ENCODE measurements at places on chromosomes 3 and 15.

- no peak for DNase-seq
Measured at GRCh38 chr15:97386940-97387339, 573.6 kb upstream of the ARRDC4 start.

DNA sequence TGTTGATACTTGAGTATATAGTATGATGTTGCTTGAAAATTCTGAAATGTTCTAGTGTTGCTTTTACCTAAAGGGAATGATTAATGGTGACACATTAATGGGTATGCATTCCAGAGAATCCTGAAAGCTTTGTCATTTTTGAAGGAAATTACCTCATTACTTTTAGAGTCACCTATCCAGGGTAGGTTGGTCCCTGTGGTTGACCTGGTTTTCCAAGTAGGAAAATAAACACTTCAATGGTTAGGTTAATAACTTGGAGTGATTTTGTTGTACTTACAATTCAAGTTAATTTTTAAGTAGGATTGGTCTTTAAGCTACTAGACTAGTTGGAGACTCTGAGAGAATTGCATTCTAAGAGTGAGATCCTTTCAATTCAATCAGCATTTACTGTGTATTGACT, 31.0 kb downstream of the MITF start:
- no peak for DNase-seq

- no peak for DNase-seq
Measured at GRCh38 chr15:62393196-62393595, 228.1 kb upstream of the C2CD4B start.

DNA sequence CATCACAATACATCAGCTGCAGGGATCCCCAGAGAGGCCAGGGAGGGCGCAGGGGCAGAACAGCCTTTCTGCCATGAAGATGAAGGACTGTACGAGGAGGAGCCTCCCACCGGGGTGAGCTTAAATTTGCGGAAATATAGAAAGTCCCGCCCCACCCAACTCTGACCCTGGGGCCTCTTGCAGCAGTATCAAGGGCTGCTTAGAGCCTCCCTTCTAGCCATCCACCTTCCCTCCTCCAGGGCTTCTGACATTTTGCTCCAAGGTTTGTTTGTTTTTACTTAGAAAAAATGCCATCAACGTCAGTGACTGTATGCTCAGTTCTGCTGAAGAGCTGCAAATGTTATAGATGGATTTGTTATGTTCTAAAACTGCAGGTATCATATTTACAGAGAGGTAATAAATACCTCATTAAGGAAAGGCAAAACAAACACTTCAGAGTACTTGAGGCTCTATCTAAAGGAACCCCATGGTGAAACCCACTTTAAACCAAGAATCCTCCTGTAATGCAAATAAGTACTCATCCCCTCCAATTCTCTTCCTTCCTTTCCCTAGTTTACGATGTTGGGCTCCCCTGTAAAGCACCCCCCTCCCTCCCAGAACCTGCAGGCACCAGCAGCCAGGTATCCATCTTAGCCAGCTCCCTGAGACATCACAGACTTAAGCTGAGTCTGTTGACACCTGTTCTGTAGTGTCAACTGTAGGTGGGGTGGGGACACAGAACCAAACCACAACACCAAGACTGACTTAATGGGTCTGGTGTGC, 30.5 kb downstream of the RFTN1 start:
- peak; percentile 93 for DNase-seq

DNA sequence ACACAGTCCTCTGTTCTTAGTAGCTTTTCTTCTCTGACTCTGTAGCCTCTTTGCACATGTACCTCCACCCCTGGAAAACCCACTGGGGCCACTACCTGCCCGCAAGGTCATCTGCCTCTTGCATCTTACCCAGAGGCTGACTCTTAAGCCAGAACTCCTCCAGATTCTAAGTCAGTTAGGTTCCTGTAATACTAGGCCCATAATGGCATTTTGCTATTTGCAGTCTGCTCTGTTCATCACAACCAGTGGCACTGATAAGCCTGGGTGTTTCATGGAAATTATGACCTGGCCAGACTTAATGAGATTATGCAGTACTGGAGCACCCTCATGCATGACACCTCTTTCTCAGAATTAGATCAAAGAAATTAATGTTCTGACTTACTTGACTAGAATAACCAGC, 31.7 kb upstream of the ATG7 start:
- DNase-seq = no peak

DNA sequence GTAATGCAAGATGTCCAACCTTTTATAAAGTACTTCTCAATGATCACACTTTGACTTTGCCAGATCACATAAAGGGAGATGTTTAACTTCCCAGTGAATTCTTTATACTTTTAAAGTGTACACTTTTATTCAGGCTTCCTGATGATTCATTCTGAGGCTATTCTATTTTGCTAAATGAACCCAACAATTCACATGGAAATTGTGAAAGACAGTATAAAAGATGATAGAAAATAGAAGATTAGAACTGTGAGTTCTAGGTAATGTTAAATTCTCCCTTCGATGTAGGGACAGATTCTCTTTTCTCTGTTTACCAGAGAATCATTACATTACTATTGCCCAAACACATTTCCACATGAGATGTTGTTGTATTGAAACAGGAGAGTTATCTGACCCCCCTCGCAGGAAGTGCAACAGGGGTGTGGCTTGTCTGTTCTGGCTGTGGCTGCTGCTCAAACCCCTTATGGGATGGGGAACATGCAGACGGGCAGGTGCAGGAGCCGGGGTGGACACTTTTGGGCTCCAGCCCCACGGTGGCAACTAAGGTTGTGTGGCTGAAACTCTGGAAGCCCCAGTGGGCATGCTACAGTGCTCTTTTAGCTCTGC, 131.3 kb upstream of the LRTM1 start:
- DNase-seq = no peak

DNA sequence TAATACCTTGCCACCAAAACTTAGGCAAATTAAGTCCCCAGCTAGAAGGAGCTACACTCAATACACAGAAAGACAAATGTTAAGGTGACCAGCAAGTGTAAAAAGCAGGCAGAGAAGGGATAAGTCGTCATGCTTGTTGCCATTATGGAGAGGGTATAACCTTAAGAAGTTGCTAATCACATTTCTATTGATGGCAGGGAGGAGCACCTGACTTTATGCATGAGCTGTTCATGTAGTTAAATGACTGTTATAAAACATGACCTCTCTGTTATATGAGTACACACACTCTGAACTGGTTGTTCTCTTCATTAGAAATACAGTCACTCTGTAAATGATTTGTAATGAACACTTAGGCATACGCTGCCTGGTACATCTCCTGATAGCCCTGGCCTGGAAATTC, 6.6 kb upstream of the CCNL1 start:
- DNase-seq = no peak

GRCh38 chr15:46304321-46304720, 669.5 kb downstream of the SQOR start:
- DNase-seq = no peak

Measured in NCI-H748 treated with DMSO at 0.1 percent for 48 hours (cell line).